ENCODE measurements at places on chromosomes 6 and 20.

- DNase-seq = peak; percentile 26
These were observed 50.4 kb downstream of the HLA-DPB1 start for GRCh38 chr6:33126101-33126714.

GRCh38 chr6:116924245-116924644, 47.2 kb downstream of the RFX6 start:
- DNase-seq = no peak

GRCh38 chr6:149846321-149846720, 17.8 kb downstream of the LRP11 start:
- peak; percentile 77 for DNase-seq

DNA sequence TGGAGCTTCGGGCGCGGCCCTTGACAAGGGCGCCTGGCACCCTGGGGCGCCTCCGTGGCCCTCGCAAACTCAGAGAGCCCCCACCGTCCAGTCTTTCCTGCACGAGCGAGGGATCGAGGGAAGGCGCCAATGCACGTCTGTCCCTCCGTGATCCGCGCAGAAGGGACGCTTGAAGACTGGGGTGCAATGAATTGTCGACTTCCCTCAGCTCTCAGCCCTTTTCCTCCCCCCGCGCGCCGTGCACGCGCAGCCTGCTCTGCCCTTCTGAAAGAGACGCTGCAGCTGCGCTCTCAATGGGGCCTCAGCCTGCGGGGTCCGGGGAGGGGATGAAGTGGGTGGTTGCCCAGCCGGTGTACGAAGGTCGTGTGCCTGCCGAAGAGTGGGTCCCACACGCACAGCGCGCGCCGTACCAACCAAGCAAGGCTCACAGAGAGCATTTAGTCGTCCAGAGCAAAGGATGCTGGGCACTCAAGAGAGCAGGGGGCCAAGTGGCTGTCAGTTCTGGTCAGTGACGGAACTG, 5.5 kb upstream of the SOX4 start:
- DNase-seq = peak; percentile 52

DNA sequence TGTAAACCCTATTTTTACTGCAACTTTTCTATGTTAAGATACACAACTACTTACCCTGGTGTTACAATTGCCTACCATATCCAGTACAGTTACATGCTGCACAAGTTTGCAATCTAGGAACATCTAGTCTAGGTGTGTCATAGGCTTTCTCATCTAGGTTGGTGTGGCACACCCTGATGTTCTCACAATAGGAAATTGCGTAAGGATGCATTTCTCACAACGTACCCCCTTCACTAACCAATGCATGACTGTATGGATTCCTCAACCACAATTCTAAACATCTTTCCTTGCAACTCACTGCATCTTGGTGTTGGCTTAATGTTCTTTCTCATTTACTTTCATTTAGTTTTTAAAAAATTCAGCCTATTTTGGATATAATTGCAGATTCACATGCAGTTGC, 31.6 kb downstream of the GJA10 start:
- DNase-seq = no peak

DNA sequence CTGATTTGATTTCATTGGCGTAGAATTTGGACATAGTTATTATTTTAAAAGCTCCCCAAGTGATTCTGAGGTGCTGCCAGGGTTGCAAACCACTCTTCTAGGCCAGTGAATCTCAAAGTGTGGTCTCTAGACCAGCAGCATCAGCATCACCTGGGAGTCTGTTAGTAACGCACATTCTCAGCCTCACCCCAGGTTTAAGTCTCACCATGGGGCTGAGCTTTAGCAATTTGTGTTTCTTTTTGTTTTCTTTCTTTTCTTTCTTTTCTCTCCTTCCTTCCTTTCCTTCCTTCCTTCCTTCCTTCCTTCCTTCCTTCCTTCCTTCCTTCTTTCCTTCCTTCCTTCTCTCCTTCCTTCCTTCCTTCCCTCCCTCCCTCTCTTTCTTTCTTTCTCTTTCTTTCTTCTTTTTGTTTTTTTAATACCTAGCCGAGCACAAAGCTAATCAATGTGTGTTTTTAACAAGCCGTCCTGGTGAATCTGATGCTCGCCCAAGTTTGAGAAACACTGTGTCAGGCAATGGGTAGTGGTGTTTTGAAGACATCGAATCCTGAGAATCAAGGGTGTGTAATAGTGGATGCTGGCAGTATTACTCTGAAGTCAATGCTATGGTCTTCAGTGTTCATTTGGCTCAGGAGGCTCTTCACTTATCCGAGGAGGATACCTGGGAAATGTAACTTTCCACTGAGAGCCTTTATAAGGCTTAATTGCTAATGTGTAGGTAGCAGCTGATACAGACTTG, 104.9 kb downstream of the SLX4IP start:
- DNase-seq = no peak

GRCh38 chr6:164010441-164011103, 596.1 kb downstream of the QKI start:
- no peak for DNase-seq

- no peak for DNase-seq
These were observed 90.2 kb upstream of the EEF1E1 start for GRCh38 chr6:8192597-8192996.

GRCh38 chr6:136920216-136920615, 1.9 kb upstream of the SLC35D3 start:
- DNase-seq = no peak

DNA sequence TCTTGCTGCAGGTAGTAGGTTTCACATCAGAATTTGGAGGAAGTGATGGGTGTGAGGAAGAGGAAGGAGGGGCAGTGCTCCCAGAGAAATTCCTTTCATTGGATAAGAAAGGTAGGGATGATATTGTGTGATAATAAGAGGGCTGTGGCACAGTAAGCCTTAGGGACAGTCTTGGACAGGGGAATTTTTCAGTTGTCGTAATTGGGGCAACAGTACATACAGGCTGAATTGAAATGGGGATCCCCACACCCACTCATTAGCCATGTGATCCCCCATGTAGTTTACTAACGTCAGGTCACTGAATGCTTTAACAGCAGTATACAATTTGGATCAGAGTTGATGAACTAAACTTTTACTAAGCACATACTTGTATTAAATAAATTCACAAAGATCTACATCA, 79.4 kb downstream of the FOXO3 start:
- no peak for DNase-seq

DNA sequence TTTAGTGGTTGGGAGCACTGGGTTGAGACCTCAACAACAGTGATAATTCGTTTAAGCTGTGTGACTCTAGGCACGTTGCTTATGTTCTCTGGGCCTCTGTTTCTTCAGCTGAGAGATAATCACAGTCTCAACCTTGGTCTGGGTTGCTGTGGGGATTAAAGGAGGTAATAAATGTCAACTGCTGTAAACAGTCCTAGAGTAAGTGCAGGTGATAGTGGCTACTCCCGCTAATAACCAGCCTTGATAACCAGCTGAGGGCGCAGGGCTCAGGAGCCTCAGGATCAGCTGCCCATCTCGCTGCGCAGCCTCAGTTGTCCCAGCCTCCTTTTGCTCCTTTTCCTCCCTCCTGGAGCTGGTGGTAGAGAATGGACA, 58.0 kb downstream of the JARID2 start:
- no peak for DNase-seq

DNA sequence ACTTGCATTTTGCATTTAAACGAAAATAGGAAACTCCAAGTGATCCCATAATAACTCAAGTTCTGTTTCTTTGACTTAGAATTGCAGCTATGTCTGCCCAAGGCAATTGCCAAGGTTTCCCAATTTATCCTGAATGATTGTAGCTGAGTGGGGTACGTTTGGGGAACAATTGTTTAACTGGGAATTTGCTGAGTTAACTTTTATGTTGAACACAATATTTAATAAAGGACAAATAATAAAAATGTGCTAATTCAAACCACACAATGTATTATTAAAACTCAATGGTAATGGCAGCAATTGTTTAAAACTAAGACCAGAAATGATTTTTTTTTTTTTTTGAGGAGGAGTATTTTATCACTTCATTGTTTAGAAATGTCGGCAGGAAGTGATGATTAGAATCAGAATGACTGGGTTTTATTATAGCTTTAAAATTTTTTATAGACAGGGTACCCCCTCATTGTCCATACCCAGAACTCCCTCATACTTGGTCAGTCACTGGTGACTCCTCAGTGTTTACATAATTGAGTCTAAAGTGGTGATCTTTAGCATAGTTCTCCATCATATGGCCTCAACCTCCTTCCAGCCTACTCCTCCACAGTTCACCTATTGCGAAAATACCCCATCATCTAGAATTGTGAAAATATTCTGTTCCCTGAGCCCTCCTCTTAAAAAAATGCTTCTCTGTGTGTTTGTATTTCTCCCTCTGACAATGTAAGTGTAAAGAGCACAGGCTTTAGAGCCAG, 389.2 kb upstream of the CITED2 start:
- no peak for DNase-seq

DNA sequence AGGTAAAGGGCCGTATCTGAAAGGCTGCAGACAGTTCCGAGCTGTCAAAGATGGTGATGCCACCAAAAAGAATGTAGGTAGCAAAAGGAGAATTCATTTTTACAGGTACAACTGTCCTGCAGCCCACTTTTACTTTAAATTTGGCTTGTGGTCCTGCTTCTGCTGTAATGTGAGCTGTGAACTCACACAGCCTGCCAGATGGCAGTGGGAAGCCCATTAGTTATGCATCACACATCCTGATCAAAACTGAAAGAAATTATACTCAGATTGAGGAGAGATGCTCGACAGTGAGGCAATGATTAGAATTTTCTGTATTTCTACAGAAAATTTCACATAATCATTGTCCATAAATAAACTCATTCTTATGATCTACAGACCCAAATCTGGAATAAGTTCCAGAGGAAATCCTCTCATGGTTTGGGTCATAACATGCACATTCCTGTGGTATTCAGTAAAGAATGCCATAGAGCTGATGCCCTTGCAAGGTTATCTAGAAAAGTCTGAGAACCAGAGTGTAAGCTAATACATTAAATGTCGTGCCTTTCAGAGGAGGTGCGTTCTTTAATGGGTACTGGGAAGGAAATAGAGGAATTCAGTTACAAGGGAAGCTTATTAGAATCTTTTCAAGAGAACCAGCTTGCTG, 23.9 kb upstream of the E2F3 start:
- DNase-seq = peak; percentile 81

- no peak for DNase-seq
These were observed 11.9 kb downstream of the PCIF1 start for GRCh38 chr20:45946149-45946970.

GRCh38 chr6:143007646-143008045, 53.0 kb upstream of the AIG1 start:
- no peak for DNase-seq

DNA sequence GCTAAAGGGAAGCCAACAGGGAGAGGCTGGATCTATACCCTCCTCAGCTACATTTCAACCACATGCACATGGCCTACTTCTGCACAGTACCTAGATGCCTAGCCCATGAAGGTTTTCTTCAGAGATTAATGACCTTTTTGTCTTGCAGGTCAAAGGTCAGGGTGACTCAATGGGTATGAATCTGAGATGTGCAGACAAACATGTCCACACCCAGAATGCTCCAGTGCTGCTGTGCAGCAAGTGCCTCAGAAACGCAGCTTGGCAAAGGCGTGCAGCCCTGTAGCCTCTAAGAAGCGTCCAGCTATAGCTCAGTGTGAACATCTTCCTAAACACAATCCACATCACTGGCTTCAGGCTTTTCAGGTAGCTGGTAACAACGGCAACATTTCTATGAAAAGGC, 24.4 kb downstream of the MAP1LC3A start:
- DNase-seq = no peak

GRCh38 chr6:39083231-39083634, 31.8 kb downstream of the SAYSD1 start:
- no peak for DNase-seq

GRCh38 chr6:152634773-152635172, 2.4 kb downstream of the SYNE1 start:
- DNase-seq = no peak

DNA sequence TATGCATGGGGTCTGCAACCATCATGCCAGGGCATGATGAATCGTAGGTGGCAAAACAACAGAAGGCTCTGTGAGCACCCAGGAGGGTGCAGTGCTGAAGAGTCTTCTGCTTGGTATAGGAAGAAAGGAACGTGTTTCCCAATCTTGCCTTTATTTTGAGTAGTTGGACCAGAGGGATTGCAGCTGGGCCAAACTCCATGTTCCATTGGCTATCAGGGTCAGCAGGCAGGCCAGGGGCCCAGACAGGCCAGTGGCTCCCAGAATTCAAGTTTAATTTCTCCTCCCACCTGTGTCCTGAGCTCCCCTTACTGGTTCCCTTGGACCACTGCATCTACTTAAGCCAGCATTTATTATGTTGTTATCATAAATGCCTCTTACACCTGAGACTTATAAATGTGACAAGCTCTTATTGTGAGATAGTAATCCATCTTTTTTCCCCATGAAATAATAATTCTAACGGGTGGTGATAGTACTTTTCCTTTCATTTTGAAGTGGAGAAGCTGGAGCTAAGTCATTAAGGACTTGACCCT, 918 bp upstream of the TRIM38 start:
- DNase-seq = no peak

- no peak for DNase-seq
These were observed 3.7 kb upstream of the RFPL4B start for GRCh38 chr6:112343390-112343789.

GRCh38 chr6:118644007-118644406, 7.4 kb downstream of the CEP85L start:
- DNase-seq = no peak

- DNase-seq = no peak
These were observed 63.0 kb downstream of the JPH2 start for GRCh38 chr20:44123874-44124535.

DNA sequence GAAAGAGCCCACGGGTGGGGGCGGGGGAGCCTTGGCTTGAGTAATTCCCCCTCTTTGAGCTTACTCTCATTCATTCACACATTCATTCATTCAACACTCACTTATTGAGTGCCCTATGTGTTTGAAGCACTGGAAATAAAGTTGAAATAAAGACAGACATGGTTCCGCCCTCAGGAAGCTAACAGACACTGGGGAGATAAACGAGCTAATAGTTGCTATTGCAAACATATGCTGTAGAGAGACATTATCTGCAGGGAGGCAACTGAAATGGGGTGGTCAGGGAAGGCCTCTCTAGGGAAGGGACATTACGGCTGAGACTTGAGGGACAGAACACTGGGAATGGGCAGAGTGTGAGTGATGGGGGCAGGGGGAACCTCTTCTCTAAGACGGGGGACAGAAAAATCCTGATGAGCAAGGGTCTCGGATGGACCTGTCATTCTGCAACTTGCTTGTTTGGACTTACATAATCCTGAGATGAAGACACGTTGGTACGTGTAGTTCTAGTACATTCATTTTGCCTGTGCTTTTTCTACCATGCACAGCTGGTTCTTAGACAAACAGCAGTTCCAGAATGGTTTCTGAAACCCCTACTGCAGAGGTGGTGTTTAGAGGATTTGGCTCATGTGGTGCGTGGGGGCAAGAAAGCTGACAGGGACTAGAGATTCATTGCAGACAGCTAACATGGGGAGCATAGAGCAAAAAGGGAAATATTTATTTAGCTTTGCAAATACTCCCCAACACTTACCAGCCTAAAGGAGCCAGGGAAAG, 71.1 kb upstream of the BLCAP start:
- DNase-seq = no peak

- DNase-seq = no peak
These were observed 549.4 kb downstream of the COL12A1 start for GRCh38 chr6:74656453-74656852.

All from fibroblast of skin of scalp (primary cell).